Stimulated activated CD4-positive, alpha-beta T cell treated with anti-CD3 and anti-CD28 coated beads, Interleukin-4, amount 100 ng/mL, for 48 hours (primary cell): ENCODE measurements at places on chromosomes 12 and 14.

GRCh38 chr12:104314242-104314614 is 10.7 kb downstream of the EID3 start:
- DNase-seq: no peak

- no peak for DNase-seq
Observed at GRCh38 chr12:122985338-122986257, 5.1 kb downstream of the ARL6IP4 start.

GRCh38 chr12:88802096-88802706 is 221.9 kb upstream of the KITLG start:
- no peak for DNase-seq

DNA sequence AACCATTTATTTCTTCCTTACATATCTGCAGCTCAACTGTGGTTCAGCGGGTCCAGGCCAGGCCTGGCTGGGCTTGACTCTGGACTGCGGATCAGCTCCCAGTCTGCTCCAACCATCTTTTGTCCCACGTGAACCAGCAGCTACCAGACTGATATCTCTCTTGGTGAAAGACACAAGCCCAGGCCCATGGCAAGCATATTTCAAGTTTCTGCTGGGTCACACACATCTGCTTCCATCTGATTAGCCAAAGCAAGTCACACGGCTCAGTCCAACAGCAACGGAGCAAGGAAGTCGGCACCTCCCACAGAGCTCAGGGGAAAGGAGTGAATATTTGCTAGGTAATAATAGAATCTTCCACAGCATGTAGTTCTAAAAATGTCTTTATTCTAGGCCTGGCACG is 24.7 kb upstream of the MARK3 start:
- DNase-seq: no peak

GRCh38 chr12:84502907-84503787 is 409.5 kb downstream of the SLC6A15 start:
- no peak for DNase-seq

DNA sequence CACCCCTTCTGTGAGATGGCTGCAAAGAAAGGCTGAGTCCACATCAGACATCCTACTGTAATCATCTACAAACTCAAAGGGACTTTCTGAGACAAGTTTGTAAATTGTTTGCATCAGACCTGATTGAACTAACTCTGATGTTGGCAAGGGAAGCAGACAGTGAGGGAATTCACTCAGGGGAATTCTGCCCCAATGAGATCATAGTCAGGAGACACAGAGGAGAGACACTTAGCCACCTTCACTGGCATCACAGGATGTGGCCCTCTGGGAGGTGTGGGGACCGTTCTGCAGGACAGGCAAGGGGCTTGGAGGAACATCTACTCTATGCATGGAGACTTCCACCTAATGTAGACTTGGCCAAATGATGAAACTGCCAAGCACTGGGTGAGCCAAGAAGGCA is 70.7 kb upstream of the DDX11 start:
- DNase-seq: no peak

GRCh38 chr12:123465084-123465483 is 7.1 kb downstream of the SNRNP35 start:
- DNase-seq: no peak

DNA sequence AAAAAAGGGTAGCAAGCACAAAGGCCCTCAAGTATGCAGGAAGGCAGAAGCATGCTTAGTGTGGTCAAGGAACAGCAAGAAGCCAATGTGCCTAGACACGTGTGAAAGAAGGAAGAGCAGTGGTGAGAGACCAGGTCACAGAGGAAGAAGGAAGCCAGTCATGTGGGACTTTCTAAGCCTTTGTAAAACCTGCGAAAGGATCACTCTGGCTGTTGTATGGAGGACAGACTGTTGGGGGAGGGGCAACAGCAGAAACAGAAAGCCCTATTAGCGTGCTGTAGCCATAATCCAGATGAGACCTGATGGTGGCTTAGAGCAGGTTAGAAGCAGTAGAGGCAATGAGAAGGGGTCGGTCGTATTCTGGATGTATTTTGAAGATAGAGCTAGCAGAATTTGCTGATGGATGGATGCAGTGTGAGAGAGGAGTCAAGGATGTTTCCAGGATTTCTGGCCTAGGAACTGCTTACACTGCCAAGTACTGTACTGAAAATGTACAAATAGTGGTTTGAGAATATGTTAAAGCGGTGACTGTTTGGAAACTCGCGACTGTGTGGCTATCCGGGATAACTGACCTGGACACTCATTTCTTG is 5.7 kb upstream of the MLF2 start:
- DNase-seq: no peak

DNA sequence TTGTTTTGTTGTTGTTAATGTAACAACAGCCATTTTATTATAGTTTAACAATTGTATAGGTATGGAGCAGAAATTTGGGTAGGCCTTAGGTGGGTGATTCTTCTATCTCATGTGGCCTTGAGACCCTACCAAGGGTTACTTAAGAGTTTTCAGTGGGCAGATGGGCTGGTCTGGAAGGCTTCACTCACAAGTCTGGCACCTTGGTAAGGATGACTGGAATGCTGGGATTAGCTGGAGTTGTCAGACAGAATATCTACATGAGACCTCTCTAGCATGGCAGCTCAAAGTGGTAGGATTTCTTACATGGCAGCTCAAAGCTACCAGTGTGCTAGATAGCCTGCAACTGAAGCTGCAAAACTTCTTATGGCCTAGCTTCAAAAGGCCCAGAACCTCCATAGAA is 2.2 kb upstream of the MARS1 start:
- no peak for DNase-seq

DNA sequence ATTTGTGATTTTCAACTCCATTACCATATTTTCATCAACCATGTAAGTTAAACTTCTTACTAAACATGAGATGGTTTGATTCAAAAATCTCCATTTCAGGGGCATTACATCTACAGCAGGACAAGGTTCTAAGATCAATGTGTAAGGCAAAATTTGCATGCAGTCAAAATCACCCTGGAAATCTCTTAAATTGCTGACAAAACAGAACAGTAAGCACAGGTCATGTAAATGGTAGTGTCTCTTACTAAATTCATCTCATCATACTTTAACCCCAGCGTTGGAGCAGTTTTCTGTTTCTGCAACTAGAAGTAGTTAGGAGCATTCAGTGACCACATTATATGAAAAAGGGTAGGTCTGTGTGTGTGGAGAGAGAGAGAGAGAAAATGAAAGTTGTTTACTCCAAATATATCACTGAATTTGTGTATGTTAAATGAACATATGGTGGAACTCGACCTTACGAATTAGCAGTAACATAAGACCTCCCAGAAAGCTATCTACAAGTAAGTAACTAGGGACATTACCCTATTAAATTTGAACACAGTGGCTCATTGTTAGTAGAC is 227.5 kb downstream of the SSPN start:
- no peak for DNase-seq

- no peak for DNase-seq
Observed at GRCh38 chr12:2082321-2082720, 29.5 kb downstream of the CACNA1C start.

GRCh38 chr12:32181498-32182175 is 75.0 kb downstream of the BICD1 start:
- DNase-seq: no peak

DNA sequence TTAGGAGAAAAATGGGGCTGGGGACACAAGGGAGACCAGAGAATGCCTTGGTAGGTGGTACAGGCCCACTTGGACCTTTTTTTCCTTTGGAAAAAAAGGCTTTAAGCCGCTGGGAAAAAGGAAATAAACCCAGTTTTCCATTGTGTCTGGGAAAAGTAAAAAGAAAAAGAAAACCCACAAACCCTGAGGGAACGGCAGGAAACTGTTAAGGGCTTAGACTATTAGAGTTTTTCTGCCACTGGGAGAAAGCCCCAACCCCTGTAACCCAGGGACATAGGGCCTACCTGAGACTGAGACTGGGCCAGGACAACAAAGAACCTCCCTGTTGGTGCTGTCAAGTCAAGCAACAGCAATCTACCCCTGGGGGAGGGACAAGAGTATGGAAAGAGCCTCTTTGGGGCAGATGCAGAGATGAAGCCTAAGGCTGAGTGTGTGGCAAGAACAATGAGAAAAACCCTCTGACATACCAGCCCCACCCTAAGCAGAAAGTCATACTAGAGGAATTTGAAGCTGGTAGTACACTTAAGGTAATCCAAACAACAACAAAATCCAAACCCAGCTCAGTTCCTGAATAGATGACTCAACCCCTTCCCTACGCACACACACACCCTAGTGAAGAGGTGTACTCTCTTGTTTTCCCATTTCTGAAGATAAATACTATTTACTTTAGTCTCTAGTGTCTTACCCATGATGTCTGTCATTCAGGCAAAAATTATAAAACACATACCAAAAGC is 22.8 kb downstream of the ATF1 start:
- DNase-seq: no peak

DNA sequence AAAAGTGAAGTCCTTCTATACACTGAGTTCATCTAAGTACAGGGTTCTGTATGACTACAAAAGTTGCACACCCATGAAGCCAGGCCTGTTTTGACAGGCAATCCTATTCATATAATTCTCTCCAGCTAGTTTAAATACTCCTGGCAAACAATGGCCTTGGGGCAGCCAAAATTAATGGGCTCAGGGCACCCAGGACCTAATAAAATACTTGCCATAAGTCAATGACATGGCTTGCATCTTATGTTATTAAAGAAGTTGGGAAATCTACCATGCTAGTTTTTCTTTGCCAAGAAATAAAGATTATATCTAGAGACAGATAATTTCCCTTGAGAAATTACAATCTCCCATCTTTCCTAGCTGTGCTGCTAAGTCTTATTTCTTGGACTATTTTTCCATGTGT is 11.1 kb upstream of the TMTC1 start:
- DNase-seq: no peak

DNA sequence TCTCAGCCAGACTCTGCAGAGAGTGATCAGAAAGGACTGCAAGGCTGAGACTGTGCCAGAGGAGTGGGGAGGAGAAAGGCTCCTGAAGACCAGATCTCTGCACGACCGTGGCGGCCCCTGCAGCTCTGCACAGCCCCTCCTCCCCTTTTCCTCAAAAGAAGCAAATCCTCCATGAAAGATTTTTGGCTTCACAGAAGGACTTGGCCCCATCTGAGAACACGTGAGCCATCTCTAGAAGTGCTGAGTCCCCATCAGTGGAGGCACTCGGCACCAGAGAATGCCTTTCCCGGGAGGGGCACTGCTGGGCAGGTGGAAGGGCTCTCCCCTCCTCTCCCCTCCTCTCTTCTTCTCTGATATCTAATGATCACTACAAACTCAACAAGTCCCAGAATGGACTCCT is 6.8 kb downstream of the FIGNL2 start:
- no peak for DNase-seq

- DNase-seq: no peak
Observed at GRCh38 chr14:50954811-50955372, 10.6 kb upstream of the PYGL start.

DNA sequence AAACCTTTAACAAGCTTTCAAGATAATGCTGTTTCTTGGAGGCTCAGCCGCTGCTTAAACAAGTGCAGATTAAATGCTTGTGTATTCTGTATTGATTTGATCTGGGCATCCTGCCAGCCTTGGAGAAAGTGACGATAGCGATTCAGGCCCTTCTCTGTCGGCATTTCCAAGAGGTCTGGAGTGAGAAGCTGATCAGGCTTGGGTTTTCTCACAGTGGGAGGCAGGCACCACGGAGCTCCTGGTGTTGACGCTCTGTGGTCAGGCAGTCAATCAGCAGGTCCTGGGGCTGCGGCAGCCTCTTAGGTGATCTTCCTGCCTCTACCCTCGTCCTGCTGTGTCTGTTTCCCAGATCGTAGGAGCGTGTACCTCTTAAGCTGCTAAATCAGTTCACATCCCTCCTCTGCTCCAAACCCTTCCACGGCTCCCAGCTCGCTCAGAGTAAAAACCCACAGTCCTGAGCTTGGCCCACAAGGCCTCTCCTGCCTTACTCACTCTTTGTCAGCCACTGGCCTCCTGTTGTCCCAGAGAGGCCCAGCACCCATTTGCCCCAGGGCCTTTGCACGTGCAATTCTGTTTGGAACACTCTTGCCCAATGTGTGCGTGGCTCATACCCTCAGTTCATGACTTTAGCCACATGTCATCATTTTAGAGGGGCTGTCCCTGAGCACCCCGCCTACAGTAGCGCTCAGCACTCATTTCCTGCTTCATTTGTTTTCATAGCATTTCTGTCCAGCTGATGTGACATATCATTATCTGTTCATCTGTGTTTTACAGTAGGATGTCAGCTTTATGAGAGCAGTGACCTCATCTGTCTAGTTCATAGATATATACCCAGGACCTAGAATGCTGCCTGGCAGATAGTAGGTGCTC is 155.4 kb downstream of the AACS start:
- no peak for DNase-seq

GRCh38 chr14:61524936-61525292 is 170.4 kb upstream of the HIF1A start:
- DNase-seq: no peak

DNA sequence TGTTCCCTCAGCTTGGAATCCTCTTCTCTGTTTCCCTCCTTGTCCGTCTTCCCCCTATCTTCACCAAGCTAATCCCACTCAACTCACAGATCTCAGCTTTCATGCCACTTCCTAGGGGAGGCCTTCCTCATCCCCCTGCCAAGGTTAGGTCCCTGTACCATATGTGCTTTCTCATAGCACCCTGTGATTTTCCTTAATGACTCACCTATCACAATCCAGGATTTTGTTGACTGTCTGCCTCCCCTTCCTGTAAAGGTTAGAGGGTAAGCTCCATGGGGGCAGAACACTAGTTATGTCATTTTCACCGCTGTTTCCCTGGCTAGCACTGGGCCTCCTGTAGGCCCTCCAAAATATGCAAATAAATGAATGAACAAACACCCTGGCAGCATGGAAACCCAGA is 57.6 kb downstream of the CRADD start:
- no peak for DNase-seq

DNA sequence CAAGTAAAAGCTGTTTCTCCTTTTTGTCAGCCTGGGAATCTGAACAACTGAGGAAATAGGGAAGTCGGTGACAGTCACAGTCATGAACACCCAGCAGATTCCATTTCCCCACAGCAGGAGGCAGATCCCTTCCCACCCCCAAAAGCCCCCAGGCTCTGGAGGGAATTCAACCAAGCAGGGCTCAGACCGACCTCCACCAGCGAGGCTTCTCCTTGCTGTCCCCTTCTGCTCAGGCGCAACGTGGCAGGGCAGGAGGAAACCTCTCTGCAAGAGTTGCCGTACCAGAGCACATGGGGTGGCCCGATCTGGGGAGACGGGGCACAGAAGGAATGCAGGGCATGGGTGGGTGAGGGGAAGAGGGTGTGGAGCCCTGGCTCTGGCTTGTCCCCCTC is 319 bp downstream of the GALNT6 start:
- no peak for DNase-seq

DNA sequence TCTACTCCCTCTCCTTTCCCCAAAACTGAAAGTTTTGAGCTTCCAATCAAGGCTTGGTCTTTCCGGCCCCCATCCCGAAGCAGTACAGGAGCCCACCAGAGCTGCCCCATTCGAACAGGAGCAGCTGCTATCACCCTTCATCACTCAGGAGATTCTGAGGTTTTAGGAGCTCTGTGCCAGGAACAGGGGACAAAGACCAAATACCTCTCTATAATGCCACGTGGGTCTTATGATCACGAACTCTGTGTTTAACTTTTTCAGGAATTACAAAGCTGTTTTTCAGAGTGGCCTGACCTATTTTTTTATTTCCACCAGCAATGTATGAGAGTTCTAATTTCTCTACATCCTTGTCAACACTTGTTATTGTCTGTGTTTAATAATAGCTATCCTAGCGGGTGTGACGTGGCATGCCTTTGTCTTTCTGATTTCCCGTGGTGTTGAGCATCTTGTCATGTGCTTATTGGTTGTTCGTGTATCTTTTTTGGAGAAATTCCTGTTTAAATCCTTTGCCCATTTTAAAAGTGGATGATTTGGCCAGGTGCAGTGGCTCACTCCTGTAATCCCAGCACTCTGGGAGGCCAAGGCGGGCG is 21.7 kb downstream of the COA8 start:
- no peak for DNase-seq
